ENCODE measurements at places on chromosomes 5 and 9. TPM values are rescaled to one million over a fixed set of nuclear protein-coding genes. Genes with fewer than 3 reads are reported as not detected.

The FYB1 gene
- 197 TPM for polyA plus RNA-seq

The PCSK1 gene
- not detected for polyA plus RNA-seq

The STPG3 gene
- not detected for polyA plus RNA-seq

The SH3RF2 gene
- polyA plus RNA-seq, result 0.74 TPM

The SLC6A18 gene
- not detected for polyA plus RNA-seq

The LCP2 gene
- polyA plus RNA-seq, result 187 TPM

All from CD4-positive, CD25-positive, alpha-beta regulatory T cell (primary cell).